ENCODE measurements at places on chromosomes 2 and 18.

GRCh38 chr2:181174611-181175580 lies 194.5 kb downstream of the UBE2E3 start:
- no peak for DNase-seq

DNA sequence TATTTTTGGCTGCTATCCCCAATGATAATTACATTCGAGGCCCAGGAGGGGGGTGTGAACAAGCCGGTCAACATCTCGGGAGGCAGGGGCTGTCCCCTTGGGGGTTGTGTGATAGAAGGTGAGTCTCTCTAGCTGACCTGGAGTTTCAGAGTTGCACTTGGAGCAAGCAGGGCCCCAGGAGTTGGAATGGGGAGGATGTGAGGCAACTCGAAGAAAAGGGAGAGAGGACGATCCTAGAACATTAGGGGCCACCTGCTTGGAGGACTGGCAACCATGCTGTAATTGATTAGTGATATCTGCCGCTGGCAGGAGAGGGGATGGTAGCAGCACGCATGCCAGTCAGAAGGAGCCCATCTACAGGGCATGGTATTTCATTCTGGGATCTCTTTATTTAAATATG lies 122.6 kb downstream of the CTIF start:
- DNase-seq, result no peak

- DNase-seq, result no peak
Measured at GRCh38 chr2:207765547-207765946, 4.2 kb downstream of the FZD5 start.

- no peak for DNase-seq
Measured at GRCh38 chr2:210267698-210268097, 42.5 kb upstream of the ACADL start.

DNA sequence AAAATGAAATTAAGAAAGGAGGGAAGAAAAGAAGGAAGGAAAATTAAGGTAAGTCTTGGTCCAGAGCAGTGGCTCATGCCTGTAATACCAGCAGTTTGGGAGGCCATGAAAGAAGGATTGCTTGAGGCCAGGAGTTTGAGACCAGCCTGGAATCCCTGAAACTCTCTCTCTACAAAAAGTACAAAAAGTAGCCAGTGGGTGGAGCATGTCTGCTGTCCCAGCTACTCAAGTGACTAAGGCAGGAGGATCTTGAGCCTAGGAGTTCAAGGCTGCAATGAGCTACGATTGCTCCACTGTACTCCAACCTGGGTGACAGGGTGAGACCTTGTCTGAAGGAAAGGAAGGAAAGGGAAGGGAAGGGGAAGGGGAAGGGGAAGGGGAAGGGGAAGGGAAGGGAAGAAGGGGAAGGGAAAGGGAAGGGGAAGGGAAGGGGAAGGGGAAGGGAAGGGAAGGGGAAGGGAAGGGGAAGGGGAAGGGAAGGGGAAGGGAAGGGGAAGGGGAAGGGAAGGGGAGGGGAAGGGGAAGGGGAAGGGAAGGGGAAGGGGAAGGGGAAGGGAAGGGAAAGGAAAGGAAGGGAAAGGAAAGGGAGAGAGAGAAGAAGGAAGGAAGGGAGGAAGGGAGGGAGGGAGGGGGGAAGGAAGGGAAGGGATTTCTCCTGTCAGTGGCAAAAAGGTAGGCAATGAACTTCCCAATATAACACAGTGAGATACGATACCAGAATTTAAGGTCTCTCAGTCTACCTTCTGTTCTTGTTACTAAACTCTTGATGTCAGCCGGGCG lies 412.8 kb downstream of the CMPK2 start:
- DNase-seq, result no peak

DNA sequence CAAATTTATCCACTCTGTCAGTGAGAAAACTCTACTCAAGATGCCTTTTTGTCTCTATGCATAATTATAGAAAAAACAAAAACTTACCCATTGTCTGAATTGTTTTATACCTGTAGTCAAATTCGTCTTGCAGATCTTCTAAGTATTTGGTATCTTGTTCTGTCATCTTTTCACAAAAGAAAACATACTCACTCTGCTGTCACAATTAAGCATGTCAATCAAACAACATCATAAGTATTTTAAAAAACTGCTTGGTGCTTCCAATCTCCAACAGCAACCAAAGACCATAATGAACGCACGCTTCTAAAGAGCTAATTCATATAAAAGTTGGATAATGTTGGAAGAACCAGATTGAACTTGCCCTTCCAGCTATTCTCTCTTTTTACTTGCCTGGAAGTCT lies 55.6 kb upstream of the STAT1 start:
- no peak for DNase-seq

- no peak for DNase-seq
Measured at GRCh38 chr2:111053825-111054515, 66.7 kb upstream of the BCL2L11 start.

DNA sequence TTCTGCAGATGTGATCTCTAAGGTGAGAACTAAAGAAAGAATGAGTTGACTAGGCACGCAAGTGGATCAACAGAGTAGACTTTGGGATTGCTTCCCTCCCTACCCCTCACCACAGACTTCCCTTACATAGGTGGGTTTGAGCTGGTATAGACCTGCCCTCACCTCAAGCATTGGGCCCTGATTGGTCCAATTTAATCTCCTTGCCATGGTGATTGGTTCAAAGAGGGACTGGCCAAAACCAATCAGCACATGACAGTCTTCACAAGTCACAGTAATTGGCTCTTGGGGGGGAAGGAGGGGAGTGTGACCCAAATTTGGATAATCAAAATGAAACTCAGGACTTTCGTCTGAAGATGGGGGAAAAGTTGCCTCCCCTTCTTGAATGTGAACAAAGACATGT lies 36.6 kb upstream of the LNPK start:
- no peak for DNase-seq

DNA sequence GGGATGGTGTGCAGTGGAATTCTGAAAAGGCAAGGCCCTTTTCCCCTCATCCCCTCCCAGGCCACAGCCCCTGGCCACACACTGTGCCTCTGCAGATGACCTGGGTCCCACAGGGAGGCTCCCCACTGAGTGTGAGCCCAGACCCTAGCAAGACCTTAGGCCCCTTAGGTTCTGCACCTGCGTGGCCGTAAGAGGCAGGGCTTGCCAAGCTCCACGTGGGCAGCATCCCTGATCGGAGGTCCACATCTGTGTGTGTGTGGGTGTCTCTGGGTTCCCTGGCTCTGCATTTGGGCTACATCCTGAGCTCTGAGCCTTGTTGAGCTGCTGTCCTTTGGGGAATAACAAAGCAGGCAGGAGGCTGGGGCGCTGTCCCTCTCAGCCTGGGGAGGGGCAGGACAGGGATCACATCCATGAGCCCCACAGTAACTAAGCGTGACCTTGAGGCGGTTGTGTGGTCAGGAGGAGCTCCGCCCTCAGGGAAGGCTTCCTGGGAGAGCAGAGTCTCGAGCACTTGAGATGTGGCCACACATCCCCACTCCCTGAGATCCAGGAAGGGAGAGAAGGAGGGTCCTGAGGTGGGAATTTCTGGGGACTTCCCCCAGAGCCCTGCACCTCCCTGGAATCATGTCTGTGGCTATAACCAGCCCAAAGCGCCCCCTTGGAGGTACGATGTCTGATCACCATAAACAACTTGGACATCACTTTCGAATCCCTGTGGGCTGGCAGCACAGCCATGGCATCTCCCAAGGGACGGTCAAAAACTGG lies 84.8 kb downstream of the STPG4 start:
- DNase-seq, result no peak

DNA sequence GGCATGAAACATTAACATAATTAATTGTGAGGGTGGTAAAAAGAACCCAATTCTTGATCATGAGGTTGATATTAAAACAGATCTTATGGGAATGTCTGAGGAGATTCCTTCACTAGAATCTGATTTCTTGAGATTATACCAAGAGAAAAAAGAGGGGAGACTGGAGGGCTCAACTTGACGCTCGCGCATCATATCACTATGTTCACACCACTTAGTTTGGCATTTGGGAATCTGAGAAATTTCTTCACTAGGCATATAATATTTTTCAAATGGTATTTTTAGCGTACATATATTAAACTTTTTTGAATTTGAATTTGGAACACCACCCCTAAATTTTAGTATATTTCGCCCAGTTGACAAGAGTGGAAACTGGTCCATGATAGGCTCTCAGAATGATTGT lies 140.1 kb downstream of the SATB2 start:
- no peak for DNase-seq

GRCh38 chr2:99490623-99491461 lies 1.0 kb upstream of the REV1 start:
- DNase-seq, result no peak

- no peak for DNase-seq
Measured at GRCh38 chr2:134594399-134594798, 124.4 kb downstream of the TMEM163 start.

GRCh38 chr2:216517447-216518225 lies 19.0 kb downstream of the RPL37A start:
- DNase-seq, result no peak

DNA sequence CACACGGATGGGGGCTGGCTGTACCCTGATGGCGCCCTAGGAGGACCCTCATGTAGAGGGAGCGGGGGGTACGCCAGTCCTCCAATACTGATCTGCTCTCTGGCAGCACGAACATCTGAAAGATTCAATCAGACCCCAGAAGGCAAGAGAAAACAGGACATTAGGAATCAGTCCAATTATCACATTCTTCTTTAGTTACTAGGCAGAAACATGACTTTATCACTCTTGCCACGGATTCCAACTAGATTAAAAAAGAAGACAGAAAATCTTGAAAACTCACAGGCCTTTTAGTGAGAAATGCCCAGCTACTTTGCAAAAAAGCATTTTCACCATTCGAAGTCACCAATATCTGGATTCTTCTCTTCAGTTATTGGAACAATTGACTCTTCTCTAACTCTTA lies 68.4 kb downstream of the ID2 start:
- no peak for DNase-seq

- DNase-seq, result no peak
Measured at GRCh38 chr2:142734231-142734630, 143.2 kb upstream of the KYNU start.

DNA sequence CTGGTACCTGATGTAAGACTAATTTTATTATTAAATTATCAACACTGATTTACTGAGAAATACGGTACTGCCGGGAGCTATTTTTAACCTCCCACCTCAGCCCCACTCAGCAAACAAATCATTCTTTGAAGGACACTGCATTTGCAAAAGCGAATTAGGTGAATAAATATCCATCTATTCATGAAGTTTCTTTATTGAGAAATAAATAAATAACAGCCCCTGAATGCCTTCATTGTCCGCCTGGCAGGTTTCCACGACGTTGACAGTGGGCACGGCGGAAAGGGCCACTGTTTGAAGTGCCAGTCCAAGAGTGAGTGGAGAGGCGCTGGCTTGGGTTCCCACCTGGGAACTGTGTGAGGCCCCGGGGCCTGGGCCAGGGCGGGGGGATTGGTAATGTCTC lies 15.7 kb downstream of the C1QL2 start:
- no peak for DNase-seq

GRCh38 chr2:109475531-109476210 lies 138.1 kb downstream of the SEPTIN10 start:
- no peak for DNase-seq

GRCh38 chr2:196783431-196784094 lies 15.9 kb downstream of the GTF3C3 start:
- DNase-seq, result no peak

DNA sequence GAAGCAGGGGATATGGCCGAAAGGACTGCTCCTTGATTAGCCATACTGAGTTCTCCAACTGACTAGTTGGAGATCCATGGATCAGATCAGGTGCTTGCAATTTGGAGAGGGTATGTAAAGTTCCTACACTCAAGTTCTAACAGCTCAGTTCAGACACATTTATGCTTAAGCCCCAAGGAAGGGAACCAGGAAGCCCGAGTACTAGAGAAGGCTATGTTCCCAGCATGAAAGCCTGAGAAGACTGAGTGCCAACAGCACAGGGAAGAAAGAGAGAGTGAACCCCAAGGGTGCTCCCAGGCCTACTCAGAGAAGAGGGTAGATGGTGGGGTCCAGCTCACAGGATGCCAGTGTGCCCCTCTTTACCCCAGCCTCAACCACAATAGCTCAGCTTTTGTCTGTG lies 16.1 kb upstream of the SPTBN1 start:
- no peak for DNase-seq

DNA sequence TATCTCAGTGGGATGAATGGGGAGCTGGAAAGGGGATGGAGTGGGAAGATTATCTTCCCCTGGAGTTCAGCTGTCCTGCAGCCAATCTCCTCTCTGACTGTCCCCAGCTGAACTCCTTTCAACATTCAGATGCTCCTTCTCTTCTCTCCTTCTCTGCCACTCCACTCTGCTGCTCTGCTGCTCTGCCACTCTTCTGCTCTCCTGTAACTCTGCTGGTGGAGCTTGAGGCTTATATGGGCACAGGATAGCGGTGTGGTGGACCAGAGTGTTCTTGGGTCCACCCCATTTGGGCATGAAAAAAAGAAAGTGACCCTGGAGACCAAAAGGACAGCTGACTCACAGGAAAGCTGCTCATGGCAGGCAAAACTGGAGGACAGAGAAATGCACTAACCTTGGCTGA lies 26.6 kb downstream of the FAHD2B start:
- no peak for DNase-seq

- DNase-seq, result no peak
Measured at GRCh38 chr2:172423160-172423559, 4.2 kb upstream of the ITGA6 start.

DNA sequence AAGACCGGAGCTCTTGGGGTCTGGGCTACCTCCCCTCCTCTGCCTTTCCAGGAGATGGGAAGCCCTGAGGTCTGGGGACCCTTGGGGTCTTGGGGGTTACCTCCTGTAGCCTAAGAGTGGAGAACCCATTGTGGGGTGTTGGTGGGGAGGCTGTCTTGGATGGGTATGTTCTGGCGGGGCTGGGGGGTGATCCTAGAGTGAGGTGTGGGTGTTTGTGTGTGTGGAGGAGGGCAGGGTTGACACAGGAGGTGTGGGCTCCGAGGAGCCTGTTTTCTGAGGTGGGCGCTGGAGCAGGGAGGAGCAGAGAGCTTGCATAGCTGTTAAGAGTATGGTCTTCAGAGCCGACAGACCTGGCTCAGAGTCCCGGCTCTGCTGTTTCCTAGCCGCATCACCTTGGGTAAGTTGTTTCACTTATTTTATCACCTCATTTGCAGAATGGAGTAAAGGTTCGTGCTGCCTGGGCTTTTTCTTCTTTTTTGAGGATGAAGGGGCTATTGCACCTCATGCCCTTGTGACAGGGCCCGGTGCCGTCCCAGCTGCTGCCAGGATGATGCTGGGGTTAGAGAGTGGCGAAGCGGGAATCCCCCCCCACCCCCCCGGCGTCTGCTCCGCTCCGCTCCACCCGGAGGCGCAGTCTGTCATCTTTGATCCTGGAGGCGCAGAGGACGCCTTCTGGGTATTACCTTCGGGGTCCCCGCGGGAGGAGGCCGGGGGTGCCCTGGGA lies 17.2 kb downstream of the TET3 start:
- no peak for DNase-seq

- DNase-seq, result peak; percentile 69
Measured at GRCh38 chr2:20378891-20379519, 28.4 kb upstream of the PUM2 start.

- no peak for DNase-seq
Measured at GRCh38 chr2:230942920-230943896, 18.2 kb upstream of the GPR55 start.
